ENCODE measurements at places on chromosomes 12 and 14.
A peak's percentile ranks its signal among the peaks of the same experiment; 100 is the strongest.

- DNase-seq = no peak
Observed at GRCh38 chr14:32603992-32604565, 275.0 kb downstream of the AKAP6 start.

GRCh38 chr12:107091989-107092641, 1.2 kb downstream of the CRY1 start:
- DNase-seq = peak; percentile 72

DNA sequence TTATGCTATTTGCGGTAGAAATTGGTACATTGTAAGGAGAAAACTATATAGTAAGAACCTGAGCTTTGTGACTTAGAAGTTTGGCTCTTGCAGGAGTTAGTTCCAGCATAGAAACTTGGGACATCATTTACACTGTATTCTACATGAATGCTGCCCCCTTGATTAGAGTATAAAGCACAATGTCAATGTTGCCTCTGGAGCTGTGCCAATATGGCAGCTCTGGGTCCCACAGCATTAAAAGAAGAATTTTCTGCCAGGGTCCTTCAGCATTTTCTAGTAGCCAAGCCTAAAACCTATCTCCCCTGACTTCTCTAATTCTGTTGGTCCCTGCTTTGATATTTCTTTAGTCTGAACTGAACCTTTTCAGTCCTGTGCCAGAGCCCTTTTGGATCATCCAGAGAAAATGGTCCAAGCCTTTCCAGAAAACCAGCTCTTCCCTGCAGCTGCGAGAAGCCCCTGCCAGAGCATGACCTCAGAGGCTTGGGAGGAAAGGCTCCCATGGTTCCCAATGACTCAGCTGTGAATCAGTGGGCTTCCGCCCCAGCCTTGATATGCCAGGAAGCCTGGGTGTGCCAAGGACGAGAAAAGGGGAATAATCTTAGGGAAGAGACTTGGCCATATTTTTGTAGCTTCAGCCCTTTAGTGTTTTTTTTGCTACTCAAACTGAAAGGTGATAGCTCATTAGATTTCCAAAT, 43.2 kb downstream of the PLEKHG7 start:
- no peak for DNase-seq

DNA sequence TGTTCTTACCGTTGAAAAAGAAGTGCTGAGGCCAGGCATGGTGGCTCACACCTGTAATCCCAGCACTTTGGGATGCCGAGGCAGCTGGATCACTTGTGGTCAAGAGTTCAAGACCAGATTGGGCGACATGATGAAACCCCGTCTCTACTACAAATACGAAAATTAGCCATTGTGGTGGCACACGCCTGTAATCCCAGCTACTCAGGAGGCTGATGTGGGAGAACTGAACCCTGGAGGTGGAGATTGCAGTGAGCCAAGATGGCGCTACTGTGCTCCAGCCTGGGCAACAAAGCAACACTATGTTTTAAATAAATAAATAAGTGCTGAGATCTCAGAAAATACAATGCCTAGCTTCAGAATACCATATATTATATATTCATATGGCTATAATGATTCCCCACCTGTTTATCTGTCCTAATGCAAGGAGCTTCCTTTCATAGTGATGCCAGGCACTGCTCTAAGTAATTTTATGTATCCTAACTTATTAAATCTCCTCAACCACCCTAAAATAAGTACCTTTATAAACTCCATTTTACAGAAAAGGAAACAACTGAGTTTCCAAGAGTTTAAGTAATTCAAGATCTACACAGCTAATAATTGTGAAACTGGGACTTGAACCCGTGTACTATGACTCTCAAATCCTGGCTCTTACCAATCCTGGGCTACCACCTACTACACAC, 7.3 kb downstream of the PHLDA1 start:
- DNase-seq = no peak

DNA sequence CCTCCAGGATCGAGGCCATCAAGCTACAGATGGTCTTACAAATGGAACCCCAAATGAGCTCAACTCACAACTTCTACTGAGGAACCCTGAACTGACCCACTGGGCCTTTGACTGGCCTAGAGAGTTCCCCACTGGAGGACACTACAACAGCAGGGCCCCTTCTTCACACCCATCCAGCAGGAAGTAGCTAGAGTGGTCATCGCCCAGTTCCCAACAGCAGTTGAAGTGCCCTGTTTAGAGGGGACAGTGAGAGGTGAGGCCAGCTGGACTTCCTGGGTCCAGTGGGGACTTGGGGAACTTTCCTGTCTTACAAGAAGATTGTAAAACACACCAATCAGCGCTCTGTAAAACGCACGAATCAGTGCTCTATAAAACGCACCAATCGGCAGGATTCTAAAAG, 247.9 kb upstream of the BTG1 start:
- DNase-seq = no peak

DNA sequence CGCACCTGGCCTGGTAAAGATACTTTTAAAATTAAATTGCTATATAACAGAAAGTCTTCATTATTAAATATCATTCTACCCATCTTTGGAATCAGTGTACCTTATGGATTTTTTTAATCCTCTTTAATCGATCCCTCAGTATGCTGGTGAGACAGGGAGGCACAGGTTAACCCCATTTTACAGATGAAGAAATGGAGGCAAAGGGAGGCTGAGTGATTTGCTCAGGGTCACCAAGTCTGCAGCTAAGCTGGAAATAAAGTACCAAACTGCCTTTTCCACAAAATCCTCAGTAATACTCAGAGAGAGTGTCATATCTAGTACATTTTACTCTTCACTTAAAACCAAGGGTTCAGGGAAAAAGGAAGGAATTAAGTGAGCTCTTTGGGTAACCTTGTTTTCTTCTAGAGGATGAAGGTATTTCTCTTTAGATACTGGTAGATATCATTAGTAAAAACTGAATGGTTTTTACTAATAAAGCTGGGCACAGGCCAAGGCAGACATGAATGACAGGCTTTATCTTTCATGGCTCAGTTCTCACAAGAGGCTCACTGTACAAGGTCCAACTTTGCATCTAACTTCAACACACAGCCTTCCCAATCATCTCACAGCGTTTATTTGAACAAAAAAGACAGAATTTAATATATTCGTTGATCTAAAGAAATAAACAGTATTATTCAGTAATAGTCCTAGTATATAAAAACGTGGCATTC, 35.3 kb upstream of the TTC7B start:
- no peak for DNase-seq

DNA sequence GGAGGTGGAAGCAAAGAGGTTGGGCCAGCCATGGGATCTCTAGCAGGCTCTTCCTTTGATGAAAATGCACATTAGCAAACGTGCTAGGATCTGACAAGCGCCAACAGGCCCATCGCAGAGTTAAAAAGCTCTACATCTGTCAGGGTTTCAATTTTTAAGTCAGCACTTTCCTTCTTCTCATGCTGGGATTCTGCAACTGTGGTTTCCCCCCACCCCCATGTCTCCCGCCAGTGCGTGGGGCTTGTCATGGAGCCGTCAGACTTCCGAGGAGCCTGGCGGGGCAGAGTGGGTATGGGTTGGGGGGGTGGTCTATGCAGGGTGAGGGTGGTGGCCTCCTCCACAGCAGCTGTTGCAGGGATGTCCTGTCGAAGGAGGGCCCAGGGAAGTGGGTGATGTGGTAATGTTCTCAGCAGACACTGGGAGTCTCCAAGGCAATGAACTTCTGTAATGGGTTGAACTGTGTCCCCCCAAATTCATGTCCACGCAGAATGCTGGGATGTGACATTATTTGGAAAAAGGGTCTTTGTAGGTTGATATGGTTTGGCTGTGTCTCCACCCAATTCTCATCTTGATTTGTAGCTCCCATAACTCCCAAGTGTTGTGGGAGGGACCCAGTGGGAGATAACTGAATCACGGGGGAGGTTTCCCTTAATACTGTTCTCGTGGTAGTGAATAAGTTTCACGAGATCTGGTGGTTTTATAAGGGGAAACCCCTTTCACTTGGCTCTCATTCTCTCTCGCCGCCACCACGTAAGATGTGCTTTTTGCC, 115.2 kb upstream of the MAP1LC3B2 start:
- no peak for DNase-seq

DNA sequence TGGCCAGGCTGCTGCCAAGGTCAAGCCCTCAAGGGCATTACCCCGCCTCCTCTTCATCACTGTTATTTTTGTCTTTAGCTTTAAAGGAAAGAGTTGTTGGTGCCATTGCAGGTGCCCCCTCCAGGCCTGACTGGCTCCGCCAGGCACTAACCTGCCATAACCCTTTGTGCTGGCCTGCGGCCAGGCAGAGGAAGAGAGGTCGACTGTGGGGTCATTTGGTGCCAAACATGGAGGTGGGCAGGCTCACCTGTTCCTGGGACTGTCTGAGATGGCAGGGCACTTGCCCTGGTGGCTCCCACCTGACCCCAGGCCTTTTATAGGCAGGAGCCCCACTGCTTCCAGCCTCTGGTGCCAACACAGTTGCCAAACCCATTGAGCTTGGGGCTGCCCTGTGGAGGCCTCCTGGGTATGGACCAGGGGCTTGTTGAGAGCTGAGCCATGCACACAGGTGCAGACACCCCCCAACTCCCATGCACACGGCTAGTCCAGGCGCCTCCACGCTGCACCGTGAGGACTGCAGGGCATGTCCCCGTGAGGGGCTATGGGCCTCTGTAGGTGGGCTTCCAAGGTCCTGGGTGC, 29.4 kb upstream of the PLD4 start:
- no peak for DNase-seq

DNA sequence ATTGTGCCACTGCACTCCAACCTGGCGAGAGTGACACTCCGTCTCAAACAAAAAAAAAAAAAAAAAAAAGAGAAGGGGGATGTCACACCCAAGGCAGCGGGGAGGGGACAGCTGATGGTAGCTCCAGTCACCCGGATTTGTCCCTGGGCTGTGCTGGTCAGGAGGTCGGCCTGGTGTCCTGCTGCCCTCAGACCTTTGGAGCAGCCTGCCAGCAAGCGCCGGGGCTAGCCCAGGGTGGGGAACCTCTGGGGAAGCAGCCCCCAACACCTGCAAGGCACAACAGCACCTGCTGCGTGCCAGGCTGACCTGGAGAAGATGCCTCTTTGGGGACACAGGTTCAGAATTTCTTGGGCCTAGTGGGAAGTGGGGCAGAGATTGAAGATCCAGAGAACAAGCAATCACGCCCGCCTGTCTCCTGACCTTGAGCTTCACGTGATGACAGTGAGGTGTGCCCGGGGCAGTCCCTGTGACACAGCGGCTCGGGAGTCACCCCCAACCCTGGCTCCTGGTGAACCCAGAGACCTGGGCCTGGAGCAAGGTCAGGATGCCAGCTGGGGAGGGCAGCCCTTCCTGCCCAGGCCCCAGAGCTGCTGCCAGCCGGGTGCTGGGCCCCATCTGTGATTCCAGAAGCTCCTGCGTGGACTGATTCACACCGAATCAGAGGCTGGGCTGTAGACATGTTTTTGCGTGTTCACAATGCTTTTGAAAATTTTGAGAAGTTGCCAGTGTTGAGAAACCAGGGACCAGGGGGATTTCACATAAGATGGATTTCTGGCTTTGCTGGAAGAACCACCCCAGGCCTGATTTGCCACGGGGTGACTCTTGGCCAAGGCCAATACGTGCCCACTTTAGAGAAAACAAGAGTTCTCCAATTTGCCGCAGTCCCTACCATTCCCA, 66.4 kb downstream of the RFLNA start:
- DNase-seq = no peak

DNA sequence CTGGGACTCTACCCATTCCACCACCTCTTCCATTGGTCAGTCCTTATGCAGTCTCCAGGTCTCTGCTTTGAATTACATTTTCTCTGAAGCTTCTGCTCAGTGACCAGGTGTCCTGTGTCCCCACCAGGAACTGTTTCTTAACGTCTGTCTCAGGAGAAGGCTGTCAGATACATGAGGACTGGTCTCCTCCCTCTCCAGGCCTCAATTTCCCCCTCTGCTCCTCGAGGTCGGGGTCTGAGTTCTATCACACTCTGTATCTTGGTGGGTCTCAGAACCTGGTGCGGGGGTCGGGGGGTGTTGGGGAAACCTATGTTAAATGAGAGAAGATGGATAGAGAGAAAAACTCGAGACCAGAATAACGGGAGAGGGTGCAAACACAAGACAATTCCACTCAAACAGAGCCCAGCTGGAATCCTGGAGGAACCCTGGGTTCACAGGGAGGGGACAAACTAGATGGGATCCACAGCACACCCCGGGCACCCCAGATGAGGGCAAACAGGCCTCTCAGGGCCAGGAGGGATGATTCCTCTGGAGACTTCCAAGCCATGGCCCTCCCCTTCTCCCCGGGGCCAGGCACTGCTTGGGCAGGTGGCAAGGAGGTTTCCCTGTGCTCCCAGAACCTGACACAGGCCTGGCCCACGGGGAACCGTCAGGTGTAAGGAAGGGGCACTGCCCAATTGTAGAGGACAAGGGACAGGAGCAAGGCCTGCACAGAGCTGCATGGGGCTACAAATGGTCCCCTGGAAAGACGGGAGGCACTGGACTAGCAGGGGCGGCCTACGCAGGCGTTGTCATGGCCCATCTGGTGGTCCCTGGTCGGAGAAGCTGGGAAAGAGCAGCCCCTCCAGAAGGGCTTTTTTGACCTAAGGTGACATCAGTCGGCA, 313.2 kb upstream of the DIO3 start:
- DNase-seq = no peak

- peak; percentile 82 for DNase-seq
Observed at GRCh38 chr12:112116232-112117060, 7.9 kb upstream of the NAA25 start.

DNA sequence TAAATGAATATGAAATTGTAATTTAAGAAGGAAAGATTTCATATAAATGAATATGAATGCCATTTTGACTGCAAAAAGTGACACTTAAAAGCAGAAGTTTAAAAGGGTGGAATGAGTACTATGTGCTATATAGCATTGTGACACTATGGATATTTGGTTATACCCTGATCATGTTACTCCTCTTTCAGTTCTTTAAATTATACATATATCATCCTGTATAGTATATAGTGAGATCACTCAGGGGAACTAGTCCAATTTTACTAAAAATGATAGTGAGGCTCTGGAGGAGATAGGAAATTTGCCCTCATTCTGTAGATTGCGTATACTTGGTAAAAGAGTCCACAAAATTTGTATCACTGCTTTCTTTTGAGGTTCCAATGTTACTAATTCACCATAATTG, 155.7 kb upstream of the BTG1 start:
- DNase-seq = no peak

DNA sequence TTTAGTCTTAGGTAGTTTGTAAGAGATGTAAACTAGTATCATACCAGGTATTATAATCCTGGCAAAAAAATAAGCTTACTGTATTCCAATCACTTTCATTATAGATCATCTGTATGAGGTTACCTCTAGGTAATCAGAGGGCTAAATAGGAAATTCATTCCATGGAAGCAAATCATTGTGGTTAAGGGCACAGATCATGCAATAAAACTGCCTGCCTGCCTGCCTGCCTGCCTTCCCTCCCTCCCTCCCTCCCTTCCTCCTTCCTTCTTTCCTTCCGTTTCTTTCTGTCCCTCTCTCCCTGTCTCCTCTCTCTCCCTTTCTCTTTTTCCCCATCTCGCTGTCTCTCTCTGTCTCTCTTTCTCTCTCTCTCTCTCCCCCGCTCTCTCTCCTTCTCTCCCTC, 3.2 kb upstream of the CLEC9A start:
- DNase-seq = no peak

DNA sequence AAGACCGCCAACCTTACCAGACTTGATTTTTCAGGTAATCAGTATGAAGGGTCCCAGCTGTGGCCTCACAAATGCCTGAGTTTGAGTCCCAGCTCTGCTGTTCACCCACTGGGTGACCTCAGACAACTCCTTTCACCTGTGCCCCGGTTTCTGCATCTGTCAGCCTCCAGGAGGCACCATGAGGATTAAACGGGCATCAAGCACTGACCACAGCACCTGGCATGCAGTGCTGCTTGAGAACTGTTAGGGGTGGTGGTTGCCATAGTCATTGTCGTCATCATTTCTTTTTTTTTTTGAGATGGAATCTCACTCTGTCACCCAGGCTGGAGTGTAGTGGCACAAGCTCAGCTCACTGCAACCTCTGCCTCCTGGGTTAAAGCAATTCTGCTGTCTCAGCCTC, 57.9 kb downstream of the PHETA1 start:
- no peak for DNase-seq
